ENCODE measurements at places on chromosomes 2 and 18. TPM values are rescaled to one million over a fixed set of nuclear protein-coding genes. Genes with fewer than 3 reads are reported as not detected.

- DNase-seq: no peak
Observed at GRCh38 chr2:142825861-142826260, 51.6 kb upstream of the KYNU start.

- DNase-seq: peak; percentile 73
Observed at GRCh38 chr2:200252265-200253067, 54.0 kb upstream of the SPATS2L start.

GRCh38 chr2:28413152-28413898, 20.7 kb downstream of the FOSL2 start:
- DNase-seq: no peak

- DNase-seq: no peak
Observed at GRCh38 chr2:236445678-236446077, 123.9 kb upstream of the ACKR3 start.

GRCh38 chr2:184137955-184138354, 460.4 kb upstream of the ZNF804A start:
- no peak for DNase-seq

DNA sequence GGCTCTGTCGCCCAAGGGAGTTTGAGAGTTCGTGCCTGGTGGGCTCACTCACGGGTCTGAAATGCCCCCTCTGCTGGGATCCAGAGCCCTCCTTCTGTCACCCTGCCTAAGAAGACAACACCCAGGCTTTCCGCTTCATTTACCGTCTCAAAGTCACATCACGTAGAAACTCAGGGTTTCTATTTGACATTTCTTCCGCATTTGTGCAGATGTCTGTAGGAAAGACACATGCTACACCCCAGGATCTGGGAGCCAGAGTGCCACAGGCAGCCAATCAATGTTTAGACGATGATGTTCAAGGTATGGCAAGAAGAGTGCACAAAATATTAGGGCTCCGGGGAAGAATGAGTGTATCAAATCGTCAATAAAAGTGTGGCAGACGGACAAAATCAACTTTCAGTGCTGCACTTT, 24.4 kb upstream of the ACKR3 start:
- no peak for DNase-seq

GRCh38 chr18:25288340-25288938, 63.5 kb downstream of the ZNF521 start:
- peak; percentile 49 for DNase-seq

DNA sequence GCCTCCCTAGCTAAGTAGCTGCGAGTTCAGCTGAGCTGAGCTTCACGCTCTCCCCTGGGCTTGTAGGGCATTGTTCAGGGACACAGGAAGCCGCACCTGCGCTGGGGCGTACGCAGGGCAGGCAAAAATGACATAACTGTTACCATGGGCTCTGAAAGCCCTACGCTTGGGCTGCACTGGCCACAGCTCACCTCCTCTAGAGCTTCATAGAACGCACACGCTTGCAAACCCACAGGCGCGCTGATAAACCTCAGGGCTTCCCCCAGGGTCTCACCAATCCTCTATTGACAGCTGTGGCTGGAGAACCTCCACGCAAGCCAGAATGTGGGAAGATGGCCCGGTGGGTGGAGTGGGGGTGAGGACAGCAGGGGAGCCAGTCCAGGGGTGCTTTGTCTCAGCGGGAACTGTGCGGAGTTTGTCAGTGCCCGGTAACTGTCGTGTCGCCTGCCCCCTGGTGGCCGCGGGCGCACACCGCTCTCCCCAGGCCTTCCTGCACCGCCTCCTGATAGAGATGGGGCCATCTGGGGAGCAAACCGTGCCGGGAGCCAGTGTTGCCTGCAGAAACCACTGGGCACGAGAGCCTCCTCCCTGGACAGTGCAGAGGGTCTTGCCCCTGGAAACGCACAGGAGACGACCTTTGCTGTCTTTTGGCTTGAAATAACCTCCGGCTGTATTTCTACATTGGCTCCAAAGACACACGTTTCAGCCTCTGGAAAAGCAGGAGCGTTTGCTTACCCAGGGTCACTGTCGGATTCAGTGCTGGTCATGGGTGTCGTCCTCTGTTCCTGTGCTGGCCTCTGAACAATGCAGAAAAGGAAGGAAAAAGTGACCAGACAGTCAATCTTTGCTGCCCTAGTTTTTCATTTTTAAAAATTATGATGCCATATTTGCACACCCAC, 17.0 kb upstream of the CIDEA start:
- peak; percentile 78 for DNase-seq

- no peak for DNase-seq
Observed at GRCh38 chr2:209523867-209524266, 100.0 kb downstream of the MAP2 start.

GRCh38 chr2:186995092-186995491, 146.1 kb upstream of the ZSWIM2 start:
- DNase-seq: peak; percentile 80

GRCh38 chr2:29035016-29035745, 39.1 kb downstream of the PCARE start:
- no peak for DNase-seq

DNA sequence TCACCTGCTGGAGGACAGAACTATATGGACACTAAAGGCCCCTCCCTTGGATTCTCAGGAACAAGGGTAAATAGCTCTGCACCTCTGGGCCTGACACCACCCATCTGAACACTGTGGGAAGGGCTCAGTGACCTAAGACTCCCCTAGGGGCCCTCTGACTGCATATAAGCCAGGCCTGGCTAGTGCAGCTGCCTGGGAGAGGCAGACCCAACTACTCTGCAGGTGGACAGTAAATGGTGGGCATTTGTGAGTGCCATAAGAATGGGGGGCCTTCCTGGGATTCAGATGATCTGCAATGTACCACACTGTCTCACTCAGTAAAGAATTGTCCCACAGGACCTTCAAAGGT, 11.2 kb upstream of the WIPF1 start:
- DNase-seq: no peak

DNA sequence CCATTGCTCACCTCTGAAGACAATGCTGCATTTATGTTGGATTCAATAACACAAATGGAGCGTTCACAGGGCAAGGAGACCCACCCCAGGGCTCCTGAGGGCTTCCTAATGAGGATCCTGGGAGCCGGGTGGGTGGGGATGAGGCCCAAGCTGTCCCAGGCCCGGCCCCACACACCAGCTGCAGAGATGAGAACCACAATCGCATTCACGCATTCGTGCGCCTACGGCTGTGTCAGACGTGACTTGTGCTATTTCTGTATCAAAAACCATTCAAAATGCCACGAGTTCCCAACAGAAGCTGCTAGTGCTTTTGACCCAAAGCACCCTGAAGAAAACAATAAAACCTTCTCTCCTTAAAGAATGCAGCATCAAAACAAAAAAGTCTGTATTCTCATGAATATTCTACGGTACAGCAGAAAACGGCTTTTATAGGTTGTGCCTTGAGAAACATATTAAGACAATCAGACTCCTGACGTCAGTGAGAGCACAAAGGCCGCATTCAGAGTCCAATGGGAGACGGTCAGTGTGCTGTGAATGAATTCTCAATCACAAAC, 205.4 kb downstream of the HDAC4 start:
- no peak for DNase-seq

DNA sequence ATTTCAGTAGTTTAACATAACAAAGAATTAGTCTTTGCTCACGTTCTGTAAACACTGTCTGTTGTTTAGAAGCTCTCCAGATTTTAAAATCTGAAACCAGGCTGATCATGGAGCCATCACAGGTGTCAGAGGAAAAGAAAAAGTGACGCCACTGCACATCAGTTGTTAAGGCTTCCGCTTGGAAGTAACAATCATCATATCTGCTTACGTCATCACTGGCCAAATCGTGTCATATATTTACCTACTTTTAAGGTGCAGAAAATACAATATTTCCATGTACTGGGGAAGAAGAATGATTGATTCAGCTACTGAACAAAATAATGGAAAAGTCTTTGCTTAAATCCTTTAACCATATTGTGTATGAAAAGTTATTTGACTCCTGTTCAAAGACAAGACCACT, 382.6 kb upstream of the MC4R start:
- DNase-seq: no peak

GRCh38 chr2:53609551-53609950, 158.1 kb upstream of the CHAC2 start:
- DNase-seq: no peak

IRS1 gene
- polyA plus RNA-seq: 18.1 TPM

FBXO48 gene
- 1.8 TPM for polyA plus RNA-seq

METTL21A gene
- polyA plus RNA-seq: 15.3 TPM

Data from hindlimb muscle (tissue), 1 donor.